ENCODE measurements at places on chromosomes 2 and 18. TPM values are rescaled to one million over a fixed set of nuclear protein-coding genes. Genes with fewer than 3 reads are reported as not detected.

DNA sequence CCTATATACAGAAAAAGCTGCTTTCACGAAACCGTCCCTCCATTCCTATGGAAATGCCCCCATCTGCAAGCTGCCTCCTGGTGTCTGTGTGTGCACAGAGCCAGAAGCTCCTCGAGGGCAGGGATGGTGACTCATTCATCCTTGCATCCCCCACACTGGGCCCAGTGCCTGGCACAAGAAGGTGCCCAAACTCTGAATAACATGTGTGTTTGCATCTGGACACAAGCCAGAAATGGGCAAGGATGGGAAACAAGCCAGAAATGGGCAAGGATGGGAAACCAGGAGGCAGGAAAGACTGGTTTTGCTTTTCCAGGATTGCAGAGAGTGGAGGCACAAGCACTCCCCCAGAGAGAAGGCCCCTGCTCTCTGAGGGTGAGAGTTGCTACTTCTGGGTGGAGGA is 313.9 kb downstream of the CELF4 start:
- no peak overlapping the region for H3K4me3 ChIP-seq
- no peak for DNase-seq
- no peaks in the 10 kb centered on the region for H3K4me1 ChIP-seq
- H3K27ac ChIP-seq: no peak overlapping the region
- peaks cover 24% of the 10 kb centered on the region for H3K27me3 ChIP-seq

DNA sequence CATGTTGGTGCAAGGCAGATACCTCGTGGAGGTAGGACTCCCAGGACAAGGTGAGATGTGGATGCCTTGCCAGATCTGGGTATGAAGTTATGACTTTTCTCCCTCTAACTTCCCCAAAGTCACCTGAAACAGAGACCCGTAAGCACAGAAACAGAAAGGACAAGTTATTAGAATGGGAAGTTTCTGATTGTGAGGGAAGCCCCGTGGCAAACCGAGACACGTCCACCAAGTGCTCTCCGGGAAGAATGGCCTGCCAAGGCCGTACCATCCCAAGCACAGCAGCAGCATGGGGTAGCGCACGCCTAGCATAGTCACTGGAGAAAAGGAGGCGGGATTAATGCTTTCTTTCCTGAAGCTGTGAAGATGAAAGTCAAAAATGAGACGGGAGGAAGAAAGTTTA is 110.6 kb downstream of the ZNF532 start:
- no peak overlapping the region for H3K27ac ChIP-seq
- H3K27me3 ChIP-seq: no peaks in the 10 kb centered on the region
- H3K4me3 ChIP-seq: no peak overlapping the region
- H3K36me3 ChIP-seq: no peaks in the 10 kb centered on the region
- peaks cover 2% of the 10 kb centered on the region for H3K4me1 ChIP-seq

DNA sequence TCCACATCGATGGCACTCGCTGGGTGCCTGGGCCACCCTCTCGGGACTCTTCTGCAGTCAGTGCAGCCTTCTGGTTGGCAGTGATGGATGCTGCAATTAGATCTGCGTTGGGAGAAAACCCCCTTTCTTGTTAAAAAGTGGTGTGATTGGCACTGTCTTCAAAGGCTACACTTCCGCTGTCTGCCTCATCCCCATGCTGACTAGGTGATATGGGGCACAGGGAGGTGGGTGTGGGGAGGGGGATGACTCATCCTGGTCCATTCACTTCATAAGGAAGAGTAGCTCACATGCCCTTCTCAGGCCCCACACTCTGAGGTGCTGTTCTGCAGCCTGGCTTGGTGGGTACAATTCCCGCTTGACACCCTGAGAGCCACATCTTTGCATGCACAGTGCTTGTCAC is 77.4 kb downstream of the THNSL2 start:
- no peaks in the 10 kb centered on the region for H3K4me1 ChIP-seq
- no peak for DNase-seq
- no peaks in the 10 kb centered on the region for H3K27me3 ChIP-seq
- no peaks in the 10 kb centered on the region for H3K36me3 ChIP-seq

GRCh38 chr2:105103481-105103880 is 65.6 kb downstream of the MRPS9 start:
- no peak for DNase-seq
- H3K4me3 ChIP-seq: no peak overlapping the region
- H3K27ac ChIP-seq: no peak overlapping the region
- H3K27me3 ChIP-seq: no peaks in the 10 kb centered on the region
- peaks cover 22% of the 10 kb centered on the region for H3K4me1 ChIP-seq
- no peaks in the 10 kb centered on the region for H3K36me3 ChIP-seq

DNA sequence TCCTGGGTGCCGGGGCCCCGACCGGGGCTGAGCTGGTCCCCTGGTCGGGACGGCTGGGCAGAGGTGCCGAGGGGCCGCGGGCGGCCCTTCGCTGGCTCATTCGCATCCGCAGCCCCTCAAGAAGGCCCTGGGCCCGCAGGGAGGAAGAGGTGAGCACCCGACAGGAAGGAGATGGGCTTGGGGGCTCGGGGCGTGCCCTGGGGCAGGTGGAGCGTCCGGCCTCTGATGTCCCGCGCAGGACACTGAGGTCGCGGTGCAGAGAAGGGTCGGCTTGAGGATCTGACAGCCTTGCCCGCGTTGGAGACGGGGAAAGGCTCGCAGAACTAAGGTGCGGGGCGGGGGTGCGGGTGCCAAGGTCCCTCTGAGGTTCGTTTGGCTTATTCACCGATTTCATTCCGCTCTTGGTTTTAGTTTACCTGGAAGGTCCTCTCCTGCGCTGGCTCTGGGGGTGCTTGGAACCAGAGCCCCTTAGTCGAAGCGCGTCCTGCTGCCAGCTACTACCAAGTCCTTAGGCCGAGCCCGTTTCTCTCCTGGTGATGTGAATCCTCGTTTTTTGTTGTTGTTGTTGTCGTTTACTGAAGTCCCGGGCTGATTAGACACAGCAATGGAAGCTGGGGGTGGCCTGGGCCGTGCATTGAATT is 18.9 kb upstream of the CD8A start:
- H3K4me1 ChIP-seq: peaks cover 26% of the 10 kb centered on the region
- H3K36me3 ChIP-seq: no peaks in the 10 kb centered on the region
- H3K4me3 ChIP-seq: no peak overlapping the region
- H3K27ac ChIP-seq: no peak overlapping the region
- no peak for DNase-seq

GRCh38 chr2:108629417-108629816 is 89.9 kb upstream of the RANBP2 start:
- H3K4me1 ChIP-seq: peaks cover 8% of the 10 kb centered on the region
- no peak for DNase-seq
- H3K27me3 ChIP-seq: no peaks in the 10 kb centered on the region
- H3K4me3 ChIP-seq: no peak overlapping the region

GRCh38 chr2:39289609-39290008 is 45.8 kb upstream of the CDKL4 start:
- no peak overlapping the region for H3K4me3 ChIP-seq
- peaks cover 17% of the 10 kb centered on the region for H3K36me3 ChIP-seq
- no peaks in the 10 kb centered on the region for H3K4me1 ChIP-seq
- no peaks in the 10 kb centered on the region for H3K27me3 ChIP-seq
- H3K27ac ChIP-seq: no peak overlapping the region

Gene RHBDD1
- polyA plus RNA-seq: 19.5 TPM

Gene POTEC
- not detected for polyA plus RNA-seq

Gene TTC31
- polyA plus RNA-seq: 46.5 TPM
